ENCODE measurements at places on chromosomes 4 and X.

- DNase-seq, result no peak
Observed at GRCh38 chr4:127782275-127783025, at the start of gene HSPA4L. HSPA4L (plus strand) TSS chr4:127782322; CDS start chr4:127782551, 229 bp downstream.

GRCh38 chrX:120514236-120514635 is 45.1 kb upstream of the LAMP2 start:
- no peak for DNase-seq

DNA sequence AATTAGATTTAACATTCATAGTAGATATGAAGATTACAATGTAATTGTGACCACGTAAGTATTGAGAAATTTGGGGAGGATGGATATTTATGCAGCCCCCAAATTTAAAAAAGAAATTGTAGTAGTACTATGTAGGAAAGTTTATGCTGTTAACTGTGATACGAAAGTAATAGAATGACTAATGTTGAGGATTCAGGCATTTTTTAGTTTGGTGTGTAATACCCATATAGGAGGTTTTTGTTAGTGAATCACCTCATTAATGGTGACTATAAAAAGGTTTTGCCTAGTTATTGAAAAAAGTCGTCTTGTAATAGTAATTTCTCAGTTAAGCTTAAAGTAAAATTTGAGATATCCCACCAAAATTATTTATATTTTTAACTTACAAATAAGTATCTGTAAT is 67.2 kb downstream of the SMARCAD1 start:
- DNase-seq, result no peak

DNA sequence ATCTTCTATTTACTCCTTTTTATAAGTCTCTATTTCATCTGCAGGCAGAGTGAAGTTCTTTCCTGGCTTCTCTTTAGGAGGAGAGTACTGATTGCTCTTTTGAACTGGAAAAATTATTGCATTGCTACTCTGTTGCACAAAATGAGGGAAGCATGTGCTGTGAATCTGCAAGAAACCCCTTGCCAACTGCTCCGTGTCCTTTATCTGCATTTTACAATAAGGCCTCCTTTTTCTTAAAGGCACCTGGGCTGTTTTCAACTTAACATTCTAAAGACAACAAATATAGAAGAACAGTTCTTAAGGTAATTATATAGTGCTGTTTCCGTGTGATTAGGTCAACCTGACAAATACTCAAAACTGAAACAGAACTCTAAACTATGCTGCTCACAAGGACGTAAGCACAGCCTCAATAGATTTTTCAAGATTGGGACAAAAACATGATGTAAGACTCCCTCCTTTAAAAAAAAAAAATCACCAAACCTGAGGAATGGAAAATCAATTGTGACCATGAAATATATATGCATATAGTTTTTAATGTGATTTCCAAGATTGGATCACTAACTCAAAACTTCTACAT is 716.6 kb upstream of the INTU start:
- no peak for DNase-seq

DNA sequence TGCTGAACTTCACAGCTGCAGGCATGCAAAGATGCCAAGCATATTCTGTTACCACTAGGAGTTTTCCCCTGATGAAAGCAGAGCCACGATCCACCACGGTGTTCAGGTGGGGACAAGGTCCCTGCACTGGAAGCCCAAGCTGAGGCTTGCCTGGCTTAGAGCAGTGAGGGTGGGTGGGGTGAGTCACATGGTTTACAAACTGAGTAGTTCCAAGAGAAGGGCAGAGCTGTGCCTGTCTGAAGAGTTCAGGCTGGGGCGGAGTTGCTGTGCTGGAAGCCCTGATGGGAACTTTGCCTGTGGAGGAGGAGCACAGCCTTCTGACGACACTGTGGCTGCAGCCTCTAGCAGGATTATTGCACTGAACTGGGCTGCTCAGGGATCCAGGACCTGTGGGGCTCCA is 45.5 kb downstream of the FAM9B start:
- DNase-seq, result no peak
